Lower leg skin (tissue), 4 donors: ENCODE measurements at places on chromosomes 2 and 18. TPM values are rescaled to one million over a fixed set of nuclear protein-coding genes. Genes with fewer than 3 reads are reported as not detected.

Gene HOXD13
- total RNA-seq = not detected

Gene SIX3
- total RNA-seq = not detected

Gene RTP5
- 0.10 TPM for total RNA-seq

Gene IL37
- total RNA-seq = 138 TPM

Gene SYT4
- total RNA-seq = not detected

Gene ALK
- total RNA-seq = not detected

Gene TCF23
- not detected for total RNA-seq

Gene COL5A2
- 19.3 TPM for total RNA-seq

Gene SCN7A
- 2.1 TPM for total RNA-seq

Gene IL1RN
- 124 TPM for total RNA-seq

Gene ANO7
- 0.22 TPM for total RNA-seq

Gene DAW1
- 1.8 TPM for total RNA-seq

Gene SRSF7
- total RNA-seq = 73.7 TPM

Gene STRN
- 34.4 TPM for total RNA-seq
